ENCODE measurements at places on chromosomes 4 and X.

GRCh38 chr4:45345558-45345957 lies 619.2 kb upstream of the GNPDA2 start:
- DNase-seq: no peak

DNA sequence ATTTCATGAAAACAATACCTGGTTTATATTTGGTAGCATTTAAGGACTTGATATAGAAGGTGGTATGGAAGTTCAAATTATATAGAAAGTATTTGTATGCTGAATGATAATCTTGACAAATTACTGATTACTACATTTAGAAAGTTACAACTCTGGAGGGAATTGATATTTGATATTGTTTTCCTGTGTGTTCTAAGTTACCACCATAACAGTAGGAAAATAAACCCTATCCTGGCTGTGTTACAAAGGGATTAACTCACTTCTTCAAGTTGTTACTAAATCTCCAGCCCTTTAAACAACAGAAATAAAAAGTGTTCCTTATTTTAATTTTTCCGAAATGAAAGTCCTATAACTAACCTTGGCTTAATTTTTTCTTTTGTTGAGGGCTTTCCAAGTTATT lies 36.6 kb downstream of the FHL1 start:
- no peak for DNase-seq

DNA sequence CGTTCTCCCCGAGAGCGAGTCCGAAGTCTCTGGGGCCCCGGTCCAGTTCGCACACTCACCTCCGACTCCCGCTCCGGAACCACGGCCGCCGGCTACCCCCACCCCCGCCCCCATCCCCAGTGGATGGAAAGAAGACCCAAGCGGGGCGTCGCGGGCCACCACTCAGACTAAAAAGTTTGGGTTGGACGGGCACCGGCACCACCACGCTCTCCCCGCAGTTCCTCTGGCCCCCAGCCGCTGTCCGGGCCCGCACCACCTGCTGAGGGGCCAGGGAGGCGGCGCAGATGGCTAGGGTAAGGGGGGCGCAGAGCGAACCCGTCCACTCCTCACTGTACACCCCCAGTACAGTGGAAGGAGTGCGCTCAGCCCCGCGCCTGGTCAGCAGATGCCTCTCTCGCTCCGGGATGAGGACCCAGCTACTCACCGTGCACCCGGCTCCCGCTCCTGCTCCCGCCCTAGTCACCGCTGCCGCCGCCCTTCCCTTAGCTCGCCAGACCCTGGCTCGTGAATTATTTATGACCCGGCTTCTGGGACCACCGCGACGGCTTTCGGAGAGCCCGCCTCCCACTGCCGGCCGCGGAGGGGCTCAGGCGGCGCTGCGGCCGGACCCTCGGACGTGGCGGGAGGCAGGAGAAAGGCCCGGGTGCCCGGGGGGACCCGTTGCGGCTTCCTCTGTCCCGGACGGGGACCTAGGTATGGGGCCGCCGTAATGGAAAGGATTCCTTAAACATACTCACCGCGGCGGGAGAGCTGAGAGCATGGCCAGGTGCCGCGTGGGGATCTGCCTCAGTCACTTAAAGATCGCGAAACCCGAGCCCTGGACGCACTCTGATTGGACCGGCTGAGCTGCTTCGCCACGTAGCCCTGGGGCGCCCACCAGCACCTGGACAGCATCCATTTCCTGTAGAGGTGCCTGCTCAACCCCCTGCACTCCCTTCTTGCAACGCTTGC lies at the start of gene PROM1:
TSS of gene PROM1 (minus strand) at position 783 of the 951 bp plus-strand sequence. CDS start 8,117 bp downstream, outside the sequence.
- DNase-seq: no peak

DNA sequence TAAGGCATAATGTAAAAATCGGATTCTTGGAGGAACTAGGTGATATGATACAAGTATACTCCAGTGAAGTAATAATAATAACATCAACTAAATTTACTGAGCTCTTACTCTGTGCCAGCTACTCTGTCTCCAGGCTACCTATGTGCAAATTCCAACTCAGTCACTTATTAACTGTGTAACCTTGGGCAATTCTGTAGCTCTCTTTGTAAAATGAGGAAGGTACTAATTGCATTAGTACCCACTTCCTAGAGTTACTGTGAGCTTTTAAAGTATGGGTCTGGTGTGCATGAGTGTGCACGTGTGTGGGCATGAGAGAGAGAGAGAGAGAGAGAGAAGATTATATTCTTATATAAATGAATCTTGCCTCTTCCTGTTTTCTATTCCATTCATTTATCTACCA lies 169.9 kb downstream of the KCNIP4 start:
- DNase-seq: no peak

DNA sequence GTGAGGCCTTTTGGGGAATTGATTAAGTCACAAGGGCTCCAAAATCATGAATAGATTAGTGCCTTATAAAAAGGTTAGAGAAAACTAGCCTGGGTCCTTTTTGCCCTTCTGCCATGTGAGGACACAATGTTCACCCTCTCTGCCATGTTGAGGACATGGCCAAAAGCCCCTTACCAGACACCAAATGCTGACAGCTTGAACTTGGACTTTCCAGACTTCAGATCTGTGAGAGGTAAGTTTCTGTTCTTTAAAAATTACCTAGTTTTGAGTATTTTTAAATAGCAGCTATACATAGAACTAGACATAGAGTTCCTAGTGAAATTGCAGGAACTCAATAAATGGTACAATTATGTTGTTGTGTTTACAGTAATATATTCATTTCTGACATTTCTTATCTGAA lies 1214.4 kb downstream of the ADGRL3 start:
- no peak for DNase-seq

DNA sequence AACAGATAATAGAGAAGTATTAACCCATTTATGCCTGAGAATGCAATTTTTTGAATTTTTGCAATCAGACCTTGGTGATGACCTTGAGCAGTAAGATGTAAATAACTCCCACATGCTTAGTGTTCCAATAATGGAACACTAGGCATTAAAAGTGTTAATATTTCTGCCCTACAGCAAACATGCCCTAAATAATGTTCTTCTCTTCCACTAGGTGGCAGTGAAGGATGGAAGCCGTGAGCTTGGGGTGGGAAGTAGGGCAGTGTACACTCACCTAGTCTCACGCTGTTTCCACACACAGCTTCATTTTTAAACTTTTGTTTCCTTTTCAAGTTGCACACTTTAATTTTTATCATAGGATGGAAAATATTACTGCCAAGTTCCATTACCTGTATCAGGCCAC lies 613.1 kb upstream of the HS3ST1 start:
- DNase-seq: no peak

DNA sequence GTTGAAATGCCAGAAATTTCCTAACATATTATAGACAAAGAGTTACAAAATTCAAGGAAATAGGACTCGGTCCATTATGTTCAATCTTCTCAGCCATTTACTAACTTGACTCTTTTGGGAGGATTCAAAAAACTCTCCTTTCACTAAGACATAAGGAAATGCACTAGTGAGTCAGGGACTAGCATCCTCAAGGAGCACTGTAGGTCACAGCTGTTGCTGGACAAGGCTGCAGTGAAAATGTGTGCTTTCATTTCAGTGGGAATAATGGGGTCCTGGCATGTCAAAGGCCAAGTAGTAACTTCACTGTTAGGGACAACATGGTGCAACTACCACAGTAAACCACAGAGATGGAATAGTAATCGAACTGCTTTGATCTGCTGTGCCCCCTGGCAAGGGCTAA lies 56.9 kb upstream of the ABCG2 start:
- DNase-seq: no peak

DNA sequence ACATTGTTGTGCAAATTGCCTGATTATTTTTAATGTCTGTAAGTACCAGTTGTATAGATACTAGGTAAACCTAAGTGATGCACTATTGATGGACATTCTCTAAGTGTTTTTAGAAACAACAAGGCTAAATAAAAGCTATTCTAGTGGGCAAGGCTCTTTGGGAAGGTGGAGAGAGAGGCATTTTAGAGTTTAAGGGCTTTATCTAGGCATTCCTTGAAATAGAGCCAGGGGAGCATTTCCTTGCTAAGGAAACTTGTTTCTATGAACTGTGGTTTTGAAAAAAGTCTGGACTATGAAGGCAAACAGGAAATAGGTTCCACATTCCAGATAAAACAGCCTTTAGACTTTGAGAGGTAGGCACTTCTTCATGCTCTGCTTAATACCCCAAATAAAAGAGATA lies 23.8 kb downstream of the BMX start:
- no peak for DNase-seq

DNA sequence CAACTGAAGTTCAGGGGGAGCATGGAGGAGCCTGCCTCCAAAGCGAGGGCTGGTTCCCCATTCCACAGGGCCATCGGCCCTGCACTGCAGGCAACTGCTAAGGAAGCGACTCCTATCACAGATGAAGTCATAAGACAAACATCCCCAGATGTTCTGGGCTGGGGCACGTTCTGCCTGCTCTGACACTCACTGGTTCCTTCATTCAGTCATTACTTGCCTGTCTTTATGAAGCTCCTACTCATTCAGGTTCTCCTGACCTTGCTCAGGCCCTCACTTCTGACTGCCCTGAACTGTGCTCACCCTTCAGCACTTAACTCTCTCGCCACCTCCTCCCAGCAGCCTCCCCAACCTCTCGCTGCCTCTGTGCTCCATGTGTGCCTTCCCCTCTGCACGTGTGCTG lies 2.5 kb upstream of the SLC2A9 start:
- DNase-seq: no peak

- no peak for DNase-seq
These were observed 76.1 kb upstream of the FAM241A start for GRCh38 chr4:112069110-112069509.

DNA sequence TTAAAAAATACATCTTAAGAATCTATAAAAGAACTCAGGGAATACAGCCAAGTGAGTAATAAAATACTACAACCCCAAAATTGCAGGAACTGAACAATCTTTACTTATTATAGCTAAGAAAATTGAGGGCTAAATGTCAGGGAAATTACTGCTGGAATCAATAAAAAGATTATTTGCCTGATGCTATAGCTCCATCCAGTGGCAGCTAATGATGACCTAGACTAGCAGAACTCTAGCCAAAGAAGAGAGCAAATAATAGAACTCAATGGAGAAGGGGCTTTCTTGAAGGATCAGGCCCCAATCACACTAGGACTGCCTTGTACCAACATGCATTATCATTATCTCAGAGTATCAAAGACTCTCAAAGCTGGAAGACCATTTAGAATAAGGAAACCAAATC lies 85.0 kb upstream of the FAM241A start:
- DNase-seq: no peak

DNA sequence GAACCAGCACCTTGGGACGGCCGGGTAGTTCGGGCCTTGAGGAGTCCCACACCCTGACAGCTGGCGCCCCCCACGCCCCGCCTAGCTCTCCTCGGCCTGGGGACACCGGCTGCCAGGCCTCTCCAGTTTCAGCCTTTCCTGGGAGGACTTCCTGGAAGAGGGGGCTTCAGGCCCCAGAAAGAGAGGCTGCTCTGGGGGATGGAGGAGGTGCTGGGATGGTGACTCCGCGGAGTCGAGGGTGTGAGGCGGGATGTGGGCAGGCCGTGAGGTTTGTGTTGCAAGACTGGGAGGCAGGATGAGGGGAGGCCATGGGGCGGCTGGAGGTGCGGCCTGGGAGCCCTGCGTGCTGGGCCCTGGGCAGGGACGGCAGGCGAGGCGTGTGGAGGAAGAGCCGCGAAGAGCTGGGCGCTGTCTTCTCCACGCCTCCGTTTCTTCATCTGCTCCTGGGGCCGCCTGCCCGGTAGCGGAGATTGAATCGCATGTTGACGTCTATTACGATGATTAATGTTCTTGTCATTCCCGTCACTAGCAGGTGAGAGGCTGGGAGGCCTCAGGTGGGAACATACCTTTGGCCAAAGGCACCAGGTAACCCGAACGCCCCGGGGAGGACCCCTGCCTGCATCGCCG lies 918 bp upstream of the FGFRL1 start:
- peak; percentile 54 for DNase-seq

GRCh38 chr4:151035911-151036310 lies 20.8 kb upstream of the LRBA start:
- no peak for DNase-seq

DNA sequence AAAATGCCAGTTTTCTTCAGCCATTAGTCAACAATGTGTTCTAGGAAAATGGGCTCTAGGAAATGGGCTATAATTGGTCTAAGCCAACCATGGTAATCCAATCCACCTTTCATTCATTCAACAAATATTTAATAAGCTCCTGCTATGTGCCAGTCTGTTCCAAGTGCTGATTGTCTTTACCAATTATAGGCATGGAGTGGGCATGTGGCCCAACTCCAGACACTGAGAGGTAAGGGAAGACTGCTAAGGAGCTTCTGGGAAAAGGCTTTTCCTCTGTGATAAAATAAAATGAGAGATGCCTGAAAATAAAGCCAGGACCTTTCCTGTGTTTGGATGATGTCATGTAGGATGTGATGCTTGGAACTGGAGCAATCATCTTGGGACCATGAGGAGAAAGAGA lies 43.3 kb downstream of the HOPX start:
- no peak for DNase-seq

DNA sequence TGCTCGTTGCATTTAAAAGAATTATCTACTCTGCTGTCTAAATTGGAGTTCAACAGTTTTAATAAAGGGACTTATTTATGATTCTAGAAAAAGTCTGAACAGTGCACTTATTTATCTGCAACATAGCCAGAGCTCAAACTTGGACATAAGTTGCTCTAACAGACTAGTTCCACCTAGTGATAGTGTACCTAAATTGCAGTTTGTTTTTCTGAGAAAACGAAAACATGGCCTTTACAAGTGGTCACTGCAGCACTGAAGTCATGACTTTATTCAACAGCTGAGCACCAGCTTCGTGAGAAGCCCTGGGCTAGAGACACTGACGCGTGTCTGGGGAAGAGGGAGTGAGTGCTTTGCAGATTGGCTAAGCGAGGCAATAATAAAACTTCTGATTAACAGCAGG lies 77.3 kb upstream of the IGSF1 start:
- DNase-seq: no peak

DNA sequence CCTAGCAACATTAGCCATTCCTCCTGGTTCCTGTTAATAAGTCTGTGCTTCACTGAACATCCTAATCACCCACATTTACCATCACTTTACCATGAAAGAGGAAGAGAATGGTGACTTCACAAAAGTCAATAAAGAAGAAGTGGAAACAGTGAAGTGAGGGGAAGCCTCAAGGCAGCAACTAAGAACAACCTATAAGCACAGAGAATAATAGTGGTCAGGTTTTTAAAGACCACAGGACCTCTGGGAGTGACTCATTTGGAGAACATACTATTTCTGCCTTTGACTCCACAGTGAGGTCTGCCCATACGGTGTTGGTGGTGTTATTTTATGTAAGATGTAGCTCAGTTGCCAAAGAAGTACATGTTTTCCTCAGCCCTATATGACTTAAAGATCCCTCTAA lies 86.0 kb upstream of the TET2 start:
- no peak for DNase-seq

All from activated CD4-positive, alpha-beta T cell treated with anti-CD3 and anti-CD28 coated beads, Interleukin-2, amount 50 U/mL, for 4 hours (primary cell).